ENCODE measurements at places on chromosomes 6 and 20. TPM values are rescaled to one million over a fixed set of nuclear protein-coding genes. Genes with fewer than 3 reads are reported as not detected.
A peak's percentile ranks its signal among the peaks of the same experiment; 100 is the strongest.

DNA sequence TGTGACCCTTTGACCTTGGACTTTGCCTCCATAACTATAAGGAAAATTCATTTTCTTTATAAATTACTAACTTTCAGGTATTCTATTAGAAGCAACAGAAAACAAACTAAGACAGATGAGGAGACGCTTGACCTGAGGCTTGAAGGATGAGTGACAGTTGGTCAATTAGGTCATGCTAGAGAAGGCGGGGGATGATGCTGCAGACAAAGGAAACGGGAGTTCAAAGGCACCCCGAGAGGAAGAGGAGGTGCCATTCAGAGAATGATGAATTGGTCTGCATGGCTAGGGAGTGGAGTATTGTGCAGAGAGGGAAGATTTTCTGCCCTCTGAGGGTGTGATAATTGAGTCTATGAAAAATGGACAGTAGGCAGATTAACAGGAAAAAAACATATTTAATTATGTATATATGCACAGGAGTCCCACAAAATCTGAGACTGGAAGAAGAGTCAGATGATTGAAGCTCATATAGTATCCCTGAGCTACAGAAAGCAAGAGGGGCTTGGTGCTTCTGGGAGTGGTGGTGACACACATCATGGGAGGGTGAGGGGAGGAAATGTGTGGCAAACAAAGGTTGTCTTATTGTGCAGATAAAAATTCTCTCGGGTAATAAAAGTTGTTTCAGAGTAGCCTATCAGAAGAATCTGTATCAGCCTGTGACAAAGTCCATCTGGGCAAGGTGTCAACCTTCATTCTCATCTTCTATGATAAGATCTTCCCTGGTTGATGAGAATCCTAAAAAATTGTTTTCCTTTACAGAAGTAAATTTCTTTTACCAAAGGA is 20.4 kb upstream of the FUCA2 start:
- DNase-seq, result no peak

DNA sequence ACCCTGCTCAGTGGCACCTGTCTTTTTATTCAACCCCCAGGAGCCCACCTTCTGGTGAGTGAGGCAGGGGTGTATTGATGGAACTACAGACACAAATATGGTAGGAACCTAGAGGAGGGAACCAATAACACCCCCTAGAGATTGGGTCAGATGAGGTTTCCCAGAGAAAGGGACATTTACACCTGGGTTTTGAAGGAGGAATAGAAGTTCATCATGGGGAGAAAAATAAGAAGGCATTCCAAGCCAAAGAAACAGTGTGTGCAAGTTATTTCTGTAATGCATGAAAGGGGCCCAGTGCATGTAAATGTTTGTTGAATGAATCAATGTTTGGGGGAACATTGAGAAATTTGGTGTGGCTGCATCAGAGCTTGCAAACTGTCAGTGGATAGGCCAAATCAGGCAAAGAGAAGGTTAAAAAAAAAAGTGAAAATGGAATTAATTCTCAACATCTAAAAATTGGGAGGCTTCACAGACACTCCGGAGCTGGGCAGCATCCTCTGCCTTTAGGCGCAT is 11.1 kb upstream of the KIAA1755 start:
- DNase-seq, result no peak

DNA sequence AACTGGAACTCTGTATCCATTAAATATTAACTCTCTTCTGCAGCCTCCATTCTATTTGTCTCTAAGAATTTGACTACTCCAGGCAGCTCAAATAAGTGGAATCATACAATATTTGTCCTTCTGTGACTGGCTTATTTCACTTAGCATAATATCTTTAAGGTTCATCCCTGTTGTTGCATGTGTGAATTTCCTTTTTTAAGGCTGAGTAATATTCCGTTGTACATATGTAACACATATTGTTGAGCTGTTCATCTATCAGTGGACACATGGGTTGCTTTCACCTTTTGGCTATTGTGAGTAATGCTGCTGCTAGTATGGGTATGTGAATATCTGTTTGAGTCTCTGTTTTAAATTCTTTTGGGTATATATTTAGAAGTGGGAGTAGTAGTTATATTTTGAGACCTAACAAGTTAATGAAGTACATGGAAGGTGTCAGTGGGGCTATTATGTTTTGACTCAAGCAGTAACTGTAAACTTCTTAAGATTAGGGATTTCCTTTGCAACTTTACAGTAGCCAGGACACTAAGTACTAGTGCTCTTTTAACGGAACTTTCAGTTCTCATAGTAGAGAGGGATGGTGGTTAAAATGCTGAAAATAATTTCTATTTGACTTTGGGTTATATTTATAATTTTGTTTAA is 29.7 kb upstream of the TMEM217 start:
- DNase-seq, result no peak

- peak; percentile 69 for DNase-seq
Measured at GRCh38 chr20:5078399-5078958, 41.3 kb downstream of the PCNA start.

DNA sequence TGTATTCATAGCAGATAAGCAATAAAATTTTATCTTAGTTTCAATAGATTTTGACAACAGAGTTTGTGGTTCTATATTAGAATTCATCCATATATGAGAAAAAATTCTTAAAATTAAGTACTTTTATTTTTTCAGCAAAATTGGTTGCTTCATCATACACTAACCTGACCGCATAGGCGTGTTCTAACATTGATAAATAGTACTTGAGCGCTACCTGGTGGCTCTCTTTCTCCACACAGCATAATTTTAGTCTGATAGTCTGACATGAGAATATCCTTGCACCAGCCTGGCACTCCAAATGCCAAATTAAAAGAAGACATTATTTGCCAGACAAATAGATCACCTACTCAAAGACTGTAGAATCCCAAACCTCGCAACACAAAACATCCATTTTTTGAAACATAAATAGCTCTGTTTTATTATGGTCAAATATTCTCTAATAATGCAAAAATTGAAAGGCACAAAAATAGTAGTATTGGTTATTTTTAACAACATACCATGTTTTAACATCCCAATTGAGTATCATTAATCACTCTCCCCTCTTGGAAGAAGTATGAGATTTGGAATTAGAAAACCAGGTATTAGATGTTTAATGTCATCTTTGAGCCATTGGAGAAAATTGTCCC is 33.0 kb upstream of the FILIP1 start:
- peak; percentile 12 for DNase-seq

GRCh38 chr20:1269235-1269634 is 3.1 kb downstream of the SNPH start:
- no peak for DNase-seq

GRCh38 chr20:48031122-48031521 is 245.8 kb upstream of the SULF2 start:
- DNase-seq, result no peak

DNA sequence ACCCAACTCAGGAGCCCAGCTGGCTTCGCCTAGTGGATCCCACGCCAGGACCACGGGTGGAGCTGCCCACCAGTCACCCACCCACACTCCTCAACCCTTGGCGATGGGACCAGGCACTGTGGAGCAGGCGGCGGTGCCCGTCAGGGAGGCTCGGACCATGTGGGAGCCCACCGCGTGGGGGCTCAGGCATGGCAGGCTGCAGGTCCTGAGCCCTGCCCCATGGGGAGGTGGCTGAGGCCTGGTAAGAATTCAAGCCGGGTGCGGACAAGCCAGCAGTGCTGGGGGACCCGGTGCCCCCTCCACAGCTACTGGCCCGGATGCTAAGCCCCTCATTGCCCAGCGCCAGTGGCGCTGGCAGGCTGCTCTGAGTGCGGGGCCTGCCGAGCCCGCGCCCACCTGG is 123.1 kb upstream of the LGSN start:
- no peak for DNase-seq

GRCh38 chr20:38723017-38723847 is 1.1 kb upstream of the SLC32A1 start:
- DNase-seq, result no peak

GRCh38 chr6:138035070-138035469 is 72.1 kb downstream of the PERP start:
- DNase-seq, result no peak

DNA sequence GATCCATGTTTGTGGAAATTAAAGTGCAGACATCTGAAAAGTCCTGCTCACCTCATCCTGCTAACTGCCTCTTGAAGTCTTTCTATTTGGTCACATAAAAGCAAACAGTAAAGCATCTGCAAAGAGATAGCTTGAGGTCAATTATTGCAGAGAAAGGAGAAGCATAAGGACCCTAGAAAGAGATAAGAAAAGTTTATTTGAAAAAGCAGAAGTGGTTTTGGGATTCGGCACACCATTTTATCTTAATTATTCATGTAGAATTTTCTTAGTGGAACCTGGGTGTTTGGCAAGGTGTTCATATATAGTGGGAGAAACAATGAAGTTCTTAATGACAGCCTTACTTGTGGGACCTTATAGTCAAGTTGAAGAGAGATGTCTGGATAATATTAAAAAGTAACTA is 280.8 kb downstream of the CENPW start:
- DNase-seq, result no peak

DNA sequence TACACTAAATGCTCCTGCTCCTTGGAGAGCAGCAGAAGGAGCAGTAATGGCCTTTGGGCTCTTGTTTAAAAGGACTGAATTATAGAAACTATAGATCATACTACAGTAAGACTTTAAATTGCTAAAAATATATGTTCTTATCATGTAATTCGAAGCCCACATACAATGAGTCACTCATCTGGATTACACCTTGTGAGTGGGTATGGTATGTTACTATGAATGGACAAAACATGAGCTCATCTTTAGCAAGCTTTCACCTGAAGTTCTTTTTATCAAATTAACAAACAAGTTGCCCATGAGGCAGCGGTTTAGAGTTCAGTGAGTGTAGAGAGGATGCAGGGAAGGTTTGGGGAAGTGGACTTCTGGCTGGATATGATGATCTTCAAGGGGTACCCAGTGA is 114.4 kb upstream of the CCN2 start:
- no peak for DNase-seq

SPDEF gene
- 0.43 TPM for total RNA-seq

TMX4 gene
- total RNA-seq, result 47.9 TPM

Data from CD8-positive, alpha-beta T cell (primary cell).